ENCODE measurements at places on chromosomes 7 and 10.
A peak's percentile ranks its signal among the peaks of the same experiment; 100 is the strongest.

- no peak for DNase-seq
Observed at GRCh38 chr7:18399436-18400235, 95.9 kb upstream of the HDAC9 start.

DNA sequence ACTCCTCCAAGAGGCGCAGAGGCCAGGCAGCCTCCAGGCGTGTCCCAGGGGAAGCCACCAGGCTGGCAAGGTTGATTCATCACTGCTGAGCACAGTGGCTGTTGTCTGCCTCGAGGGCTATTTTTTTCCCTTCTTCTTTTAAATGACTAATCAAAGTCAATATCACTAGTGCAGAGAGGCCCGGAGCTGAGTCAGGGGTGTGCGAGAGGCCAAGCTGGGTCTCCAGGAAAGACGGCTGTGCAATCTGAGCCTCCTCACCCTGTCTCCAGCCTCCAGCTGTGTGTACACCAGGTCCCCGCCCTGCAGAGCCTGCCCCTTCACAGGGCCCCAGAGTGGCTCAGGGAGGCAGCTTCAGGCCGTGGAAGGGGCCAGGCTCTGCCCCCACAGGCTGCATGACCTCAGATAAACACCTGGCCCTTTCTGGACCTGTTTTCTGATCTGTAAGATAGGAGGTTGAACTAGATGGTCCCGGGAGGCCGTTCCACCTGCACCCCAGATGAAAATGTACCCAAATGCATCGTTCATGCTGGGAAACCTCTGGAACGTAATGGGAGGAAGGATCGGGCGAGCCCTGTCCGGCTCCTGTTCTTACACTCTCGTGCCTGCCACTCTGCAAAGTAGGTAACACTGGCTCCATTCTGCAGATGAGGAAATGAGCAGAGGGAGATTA, 3.7 kb downstream of the STX1A start:
- no peak for DNase-seq

- DNase-seq = no peak
Observed at GRCh38 chr10:132538031-132538789, 623 bp downstream of the INPP5A start.

GRCh38 chr7:42478717-42479116, 241.7 kb upstream of the GLI3 start:
- no peak for DNase-seq

DNA sequence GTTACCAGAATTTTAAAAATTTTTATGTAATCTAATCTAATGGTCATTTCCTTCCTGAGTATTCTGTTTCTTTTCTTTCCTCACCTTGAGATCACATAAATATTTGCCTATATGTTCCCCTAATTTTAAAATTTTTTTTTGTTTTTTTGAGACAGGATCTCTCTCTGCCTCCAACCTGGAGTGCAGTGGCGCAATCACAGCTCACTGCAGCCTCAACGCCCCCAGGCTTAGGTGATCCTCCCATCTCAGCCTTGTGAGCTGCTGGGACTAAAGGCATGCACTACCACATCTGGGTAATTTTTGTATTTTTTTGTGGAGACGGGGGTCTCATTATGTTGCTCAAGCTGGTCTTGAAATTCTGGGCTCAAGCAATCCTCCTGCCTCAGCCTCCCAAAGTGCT, 4.1 kb upstream of the PROSER2 start:
- DNase-seq = no peak

GRCh38 chr7:134351424-134351823, 34.7 kb upstream of the SLC35B4 start:
- DNase-seq = no peak

- DNase-seq = peak; percentile 4
Observed at GRCh38 chr10:70816220-70816894, 609 bp downstream of the SGPL1 start.

DNA sequence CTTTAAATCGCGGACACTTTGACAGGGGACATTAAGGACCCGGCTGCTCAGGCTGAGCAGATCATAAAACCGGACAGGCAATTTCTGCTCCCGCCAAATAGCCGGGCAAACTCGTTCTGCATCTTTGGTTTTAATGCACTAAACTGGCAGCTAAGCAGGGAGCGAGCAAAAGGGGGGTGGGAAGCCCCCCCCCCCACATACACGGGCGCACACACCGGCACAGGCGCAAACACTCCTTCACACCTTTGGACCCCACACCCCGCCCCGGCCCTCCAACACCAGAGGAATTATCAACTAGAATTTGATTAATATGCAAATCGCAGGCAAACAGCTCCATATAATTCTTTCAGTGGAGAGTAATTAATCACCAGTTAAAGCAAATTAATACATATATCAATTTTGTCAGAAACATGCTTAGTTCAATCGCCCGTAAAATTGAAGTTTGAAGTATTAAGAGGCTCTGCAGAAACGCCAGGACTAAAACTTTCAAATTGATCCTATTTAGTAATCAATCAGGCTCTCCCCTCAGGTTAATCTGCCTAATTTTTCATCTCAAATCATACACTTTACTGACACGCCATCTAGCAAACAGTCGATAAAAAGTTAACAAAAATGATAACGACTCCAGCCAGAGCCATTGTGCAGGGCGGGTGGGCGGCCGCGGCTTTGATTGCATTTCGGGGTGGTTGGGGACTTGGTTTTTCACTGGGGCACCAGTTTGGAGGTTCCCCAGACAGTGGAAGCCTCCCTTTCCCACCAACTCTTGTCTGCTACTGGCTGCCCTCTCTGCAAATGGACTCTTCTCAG, 9.9 kb downstream of the LBX1 start:
- DNase-seq = no peak

- DNase-seq = no peak
Observed at GRCh38 chr10:101132636-101133473, 1.8 kb downstream of the TLX1 start.
